ENCODE measurements at places on chromosomes 7 and 10.

GRCh38 chr7:29038463-29038862 lies 80.3 kb upstream of the TRIL start:
- no peak for DNase-seq

- no peak for DNase-seq
Measured at GRCh38 chr10:128007056-128007455, 100.2 kb downstream of the PTPRE start.

DNA sequence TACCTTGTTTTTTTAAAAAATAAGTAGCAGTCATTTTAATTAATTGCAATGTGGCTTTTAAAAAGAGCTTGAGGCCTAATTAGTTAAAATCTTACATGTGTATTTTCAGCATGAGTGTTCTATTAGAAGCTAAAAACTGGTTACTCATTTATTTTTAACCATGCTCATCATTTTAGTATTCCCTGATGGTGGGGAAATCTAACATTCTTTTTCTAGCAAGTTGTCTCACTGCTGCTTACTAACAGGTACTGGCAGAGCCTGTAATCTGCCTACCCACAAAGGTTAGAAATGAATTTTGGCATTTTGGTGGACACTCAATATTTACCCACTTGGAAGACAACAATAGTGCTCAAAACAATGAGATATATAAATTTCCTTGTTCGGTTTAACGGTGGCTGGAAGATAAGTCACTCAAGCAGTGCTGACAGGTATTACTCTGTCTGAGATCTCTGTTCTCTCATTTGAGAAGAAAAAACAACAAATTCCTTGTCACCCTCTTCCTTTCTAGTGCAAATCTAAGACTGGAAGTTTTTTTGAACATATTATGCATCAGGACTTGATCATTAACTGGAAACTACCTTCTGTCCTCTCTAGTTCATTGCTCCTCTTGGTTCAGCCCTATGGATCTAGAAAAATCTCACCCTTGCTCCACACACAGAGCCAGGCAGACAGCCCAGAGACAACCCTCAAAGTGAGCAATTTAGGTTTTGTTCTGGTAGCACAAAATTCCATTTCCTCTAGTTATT lies 83.3 kb downstream of the VWDE start:
- DNase-seq: no peak

DNA sequence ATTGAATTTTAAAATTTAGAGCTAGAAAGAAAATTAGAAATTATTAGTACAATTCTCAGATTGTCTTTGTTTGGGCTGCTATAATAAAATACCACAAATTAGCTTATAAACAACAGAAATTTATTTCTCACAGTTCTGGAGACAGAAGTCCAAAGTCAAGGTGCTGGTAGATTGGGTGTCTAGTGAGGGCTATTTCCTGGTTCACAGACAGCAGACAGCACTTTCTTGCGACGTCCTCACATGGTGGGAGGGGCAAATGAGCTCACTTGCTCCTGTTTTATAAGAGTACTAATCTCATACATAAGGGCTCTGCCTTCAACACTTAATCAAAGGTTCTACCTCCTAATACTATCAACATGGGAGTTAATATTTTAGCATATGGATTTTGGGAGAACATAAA lies 134.1 kb downstream of the MDFIC start:
- peak; percentile 13 for DNase-seq

DNA sequence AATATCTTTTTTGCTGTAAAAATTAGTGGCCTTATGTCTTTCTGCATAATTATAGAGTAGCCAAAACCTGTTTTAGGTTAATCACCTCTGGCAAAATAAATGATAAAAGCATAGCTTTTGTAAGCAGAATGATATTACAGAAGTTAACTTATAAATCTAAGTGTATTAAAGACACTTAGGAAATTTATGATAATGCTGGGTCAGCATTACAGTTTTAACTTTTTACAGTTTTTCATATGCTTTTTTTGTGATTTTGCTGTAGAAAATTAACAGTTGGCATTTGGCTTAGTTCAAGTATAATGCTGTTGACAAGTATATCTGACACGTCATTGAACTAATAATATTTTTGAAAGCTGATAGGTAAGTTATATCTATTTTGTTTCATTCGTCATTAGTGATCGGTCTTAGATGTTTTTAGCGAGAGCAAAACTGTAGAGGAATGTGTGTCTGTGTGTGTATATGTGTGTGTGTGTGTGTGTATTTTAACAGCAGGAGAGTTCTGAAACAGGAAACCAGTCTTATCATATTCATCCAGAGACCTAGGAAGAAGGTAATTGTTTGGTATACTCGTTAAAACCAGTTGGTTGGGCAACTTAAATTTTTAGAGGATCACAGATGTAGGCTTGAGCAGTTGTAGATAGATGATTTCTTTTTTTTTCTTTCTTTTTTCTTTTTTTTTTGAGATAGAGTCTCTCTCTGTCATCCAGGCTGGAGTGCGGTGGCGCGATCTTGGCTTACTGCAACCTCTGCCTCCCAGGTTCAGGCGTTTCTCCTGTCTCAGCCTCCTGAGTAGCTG lies 15.4 kb downstream of the PTEN start:
- no peak for DNase-seq

- DNase-seq: no peak
Measured at GRCh38 chr10:76881477-76882220, 756.0 kb downstream of the KCNMA1 start.

DNA sequence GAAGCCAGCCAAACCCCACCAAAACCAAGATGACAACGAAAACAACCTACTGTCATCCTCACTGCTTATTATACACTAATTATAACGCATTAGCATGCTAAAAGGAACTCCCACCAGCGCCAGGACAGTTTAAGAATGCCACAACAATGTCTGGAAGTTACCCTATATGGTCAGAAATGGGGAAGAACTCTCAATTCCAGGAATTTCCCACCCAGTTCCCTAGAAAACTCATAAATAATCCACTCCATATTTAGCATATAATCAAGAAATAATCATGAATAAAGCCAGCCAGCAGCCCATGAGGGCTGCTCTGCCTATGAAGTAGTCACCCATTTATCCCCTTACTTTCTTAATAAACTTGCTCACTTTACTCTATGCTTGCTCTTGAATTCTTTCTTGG lies 20.8 kb downstream of the MICU1 start:
- DNase-seq: no peak

DNA sequence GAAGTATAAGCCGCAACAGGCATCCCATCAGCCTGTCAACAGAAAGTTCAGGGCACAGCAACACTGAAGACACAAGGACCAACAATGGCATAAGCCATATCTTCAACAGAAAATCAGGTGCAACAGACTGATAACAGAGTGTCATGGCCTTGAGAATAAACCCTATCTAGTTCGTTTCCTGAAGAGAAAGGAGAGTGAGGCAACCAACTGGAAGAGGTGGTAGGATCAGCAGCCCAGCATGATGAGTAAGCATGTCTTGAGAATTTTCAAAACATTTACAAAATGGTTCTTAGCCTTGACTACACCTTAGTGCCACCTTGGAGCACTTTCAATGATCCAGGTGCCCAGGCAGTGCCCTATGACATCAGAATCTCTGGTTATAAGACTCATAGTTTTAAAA lies 290.2 kb upstream of the SEMA3C start:
- no peak for DNase-seq

GRCh38 chr7:26428571-26428970 lies 136.9 kb downstream of the SNX10 start:
- DNase-seq: no peak

DNA sequence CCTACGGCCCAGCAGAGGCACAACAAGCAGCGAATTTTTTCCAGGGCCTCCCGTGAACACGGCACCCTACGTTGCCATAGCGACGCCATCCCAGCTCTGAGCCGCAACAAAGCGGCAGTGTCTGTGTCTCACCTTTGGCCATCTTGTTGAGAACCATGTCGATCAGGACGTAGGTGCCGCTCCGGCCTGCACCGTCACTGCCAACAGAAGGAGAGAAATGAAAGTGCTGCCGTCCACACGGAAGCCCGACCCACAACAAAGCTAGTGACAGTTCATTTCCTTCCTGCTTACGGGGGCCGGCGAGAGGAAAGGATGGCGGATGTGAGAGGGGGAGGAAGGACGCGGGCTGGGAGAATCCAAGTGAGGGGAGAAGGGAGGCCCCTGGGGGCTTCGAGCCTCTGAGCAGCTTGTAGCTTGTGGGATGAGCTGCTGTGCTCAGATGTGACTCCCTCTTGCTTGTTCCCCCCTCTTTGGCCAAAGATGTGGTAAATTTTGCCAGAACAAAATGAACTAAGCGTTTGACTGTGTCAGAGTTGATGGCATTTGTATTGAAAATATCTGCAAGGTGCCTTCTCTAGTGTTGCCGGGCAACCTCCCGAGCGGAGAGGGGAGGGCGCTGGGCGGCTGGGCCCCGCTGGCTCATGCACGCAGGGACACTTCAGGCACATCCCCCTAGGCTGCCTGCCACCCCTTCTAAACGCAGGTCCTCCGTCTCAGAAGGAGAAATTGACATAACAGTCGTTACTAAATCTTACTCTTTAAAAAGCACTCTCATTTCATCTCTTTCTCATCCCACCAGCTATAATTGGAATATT lies 232.2 kb downstream of the DNAJB6 start:
- DNase-seq: peak; percentile 68

DNA sequence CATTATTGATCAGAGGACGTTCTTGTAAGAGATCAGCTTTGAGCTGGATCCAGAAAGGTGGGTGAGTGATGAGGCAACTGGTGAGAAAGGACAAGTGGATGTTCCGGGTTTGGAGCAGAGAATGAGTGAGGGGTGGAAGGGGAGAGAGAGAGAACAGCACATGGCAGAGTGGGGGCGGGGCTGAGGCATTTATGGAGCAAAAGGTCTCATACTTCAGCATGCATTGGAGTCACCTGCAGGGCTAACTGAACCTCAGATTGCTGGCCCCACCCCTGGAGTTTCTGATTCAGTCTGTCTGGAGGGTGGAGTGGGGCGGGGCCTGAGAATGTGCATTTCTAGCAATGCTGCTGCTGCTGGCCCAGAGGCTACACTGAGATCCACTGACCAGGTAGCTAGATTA lies 71.2 kb downstream of the GOLGA7B start:
- DNase-seq: no peak

DNA sequence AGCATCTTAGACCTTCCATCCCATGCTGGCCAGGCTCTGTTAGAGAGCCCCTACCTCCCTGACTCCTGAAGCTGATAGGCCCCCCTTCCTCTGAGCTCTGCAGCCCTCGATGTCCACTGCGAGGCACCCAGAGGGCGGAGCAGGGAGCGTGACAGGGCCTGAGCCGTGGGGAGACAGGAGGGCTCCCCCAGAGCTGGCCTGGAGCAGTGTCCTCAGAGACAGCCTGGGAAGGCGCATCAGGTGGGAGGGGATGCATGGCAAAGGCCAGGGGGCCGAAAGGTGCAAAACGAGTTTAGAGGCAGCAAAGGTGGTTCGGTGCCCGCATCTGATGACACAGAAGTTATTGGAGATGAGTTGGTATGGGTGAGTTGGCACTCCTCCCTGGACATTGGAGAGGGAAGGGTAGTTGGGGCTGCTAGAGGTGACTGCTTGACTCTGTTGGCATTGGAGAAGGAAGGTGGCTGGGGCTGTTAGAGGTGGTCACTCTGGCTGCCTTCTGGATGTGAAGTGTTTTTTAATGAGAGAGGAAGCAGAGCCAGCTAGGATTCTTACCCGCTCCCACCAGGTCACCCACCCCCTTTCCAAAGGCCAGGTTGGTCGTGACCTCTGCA lies 53.1 kb downstream of the PRF1 start:
- DNase-seq: no peak

GRCh38 chr7:1632916-1633785 lies 36.9 kb upstream of the ELFN1 start:
- DNase-seq: no peak

DNA sequence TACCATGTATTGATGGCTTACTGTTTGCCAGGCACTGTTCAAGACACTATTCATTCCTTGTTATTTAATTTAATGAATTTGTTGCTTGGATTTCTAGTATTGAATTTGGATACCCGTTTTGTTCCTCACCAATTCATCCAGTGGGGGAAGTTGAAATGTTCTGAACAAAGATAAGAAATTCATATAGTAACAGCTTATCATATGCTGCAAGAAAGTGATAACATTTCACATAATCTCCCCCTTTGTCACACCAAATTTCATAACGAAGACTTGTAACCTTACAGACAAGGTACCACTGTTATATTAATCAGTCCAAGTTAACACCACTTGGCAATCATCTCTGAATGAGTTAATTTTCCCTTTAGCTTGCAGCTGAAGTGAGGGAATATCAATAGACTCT lies 42.1 kb downstream of the SCIN start:
- no peak for DNase-seq

DNA sequence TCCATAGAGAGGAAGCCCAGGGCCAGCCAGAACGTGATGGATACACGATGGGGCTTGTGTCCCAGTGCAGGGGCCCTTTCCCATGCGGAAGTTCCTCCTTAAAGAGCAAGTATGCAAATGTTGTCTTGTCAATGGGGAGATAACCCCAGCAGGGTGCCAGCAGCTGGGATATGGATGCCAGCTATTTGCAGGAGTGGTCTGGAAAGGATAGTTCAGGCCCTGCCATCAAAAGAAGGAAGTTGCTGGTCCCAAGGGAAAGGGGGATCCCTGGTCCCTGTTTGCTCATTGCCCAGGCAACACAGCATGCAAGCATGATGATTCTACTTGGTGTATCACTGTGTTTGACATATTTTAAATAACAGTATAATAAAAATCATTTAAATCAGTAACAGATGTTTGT lies 73.1 kb upstream of the HECW1 start:
- no peak for DNase-seq

- DNase-seq: no peak
Measured at GRCh38 chr10:52481986-52482555, 168.0 kb downstream of the DKK1 start.

- DNase-seq: no peak
Measured at GRCh38 chr10:32995066-32995622, 37.1 kb upstream of the ITGB1 start.

GRCh38 chr7:10662491-10662890 lies 311.2 kb upstream of the PHF14 start:
- DNase-seq: no peak

DNA sequence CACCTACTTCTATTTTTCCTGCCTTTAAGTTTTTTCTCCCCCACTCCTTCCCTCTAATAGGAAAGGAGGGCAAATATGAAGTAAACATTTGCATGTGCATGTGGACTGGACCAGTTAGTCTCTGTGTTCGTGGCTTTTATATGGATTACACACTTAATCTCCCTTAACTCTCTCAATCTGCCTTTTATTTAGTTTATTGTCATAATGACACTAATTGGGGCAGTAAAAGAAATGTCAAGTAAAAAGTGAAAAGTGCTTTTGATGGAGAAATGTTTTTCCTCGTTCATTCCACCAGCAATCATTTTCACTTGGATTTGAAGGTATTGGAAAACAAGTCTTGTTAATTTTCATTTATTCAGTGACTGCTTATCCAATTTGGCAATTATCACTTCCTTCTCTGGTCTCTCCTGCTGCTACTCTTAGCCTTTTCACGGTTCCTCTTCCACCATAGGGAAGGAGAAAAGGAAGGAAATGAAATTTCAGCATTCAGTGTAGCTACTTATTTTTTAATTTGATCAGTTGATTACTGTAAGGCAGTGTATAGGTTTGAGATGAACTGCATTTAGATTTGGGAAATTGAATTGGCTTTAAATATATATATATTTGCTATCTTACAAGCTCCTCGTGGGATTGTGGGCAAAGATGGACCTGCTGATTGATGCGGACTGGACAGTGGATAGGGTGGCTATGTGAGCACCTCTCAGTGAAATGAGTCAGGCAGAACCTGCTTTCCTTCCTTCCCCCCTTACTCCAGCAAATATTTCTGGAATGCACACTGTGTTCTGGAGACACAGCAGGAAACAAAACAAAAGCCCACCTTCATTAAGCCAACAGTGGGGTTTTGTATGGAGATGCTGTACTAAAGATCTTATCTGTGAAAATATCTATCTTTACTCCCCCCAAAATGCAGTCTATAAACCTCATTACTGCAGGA lies 77.5 kb downstream of the LRRC4 start:
- no peak for DNase-seq

GRCh38 chr10:3803295-3803926 lies 18.4 kb upstream of the KLF6 start:
- DNase-seq: peak; percentile 54

All from CD4-positive, alpha-beta T cell treated with Interleukin-1 beta for 1 hour (primary cell).